CD4-positive, alpha-beta memory T cell (primary cell): ENCODE measurements at places on chromosomes 6 and 20.
A peak's percentile ranks its signal among the peaks of the same experiment; 100 is the strongest.

DNA sequence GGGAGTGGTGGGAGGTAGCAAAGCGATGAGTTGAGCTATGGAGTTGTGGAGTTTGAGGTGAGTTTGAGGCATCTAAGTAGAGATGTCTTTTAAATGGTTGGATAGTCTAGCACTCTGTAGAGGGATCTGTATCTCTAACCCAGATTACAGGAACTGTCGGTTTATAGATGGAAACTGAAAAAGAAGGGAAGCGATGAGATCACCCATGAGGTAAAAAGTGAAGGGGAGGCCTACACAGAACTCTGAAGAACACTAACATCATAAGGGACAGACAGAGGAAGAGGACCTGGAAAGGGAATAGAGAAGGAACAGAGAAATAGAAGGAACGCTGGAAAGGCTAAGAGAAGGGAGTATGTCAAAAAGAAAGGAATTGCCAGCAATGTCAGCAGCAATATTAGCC, 2.5 kb downstream of the HINT3 start:
- DNase-seq = no peak

DNA sequence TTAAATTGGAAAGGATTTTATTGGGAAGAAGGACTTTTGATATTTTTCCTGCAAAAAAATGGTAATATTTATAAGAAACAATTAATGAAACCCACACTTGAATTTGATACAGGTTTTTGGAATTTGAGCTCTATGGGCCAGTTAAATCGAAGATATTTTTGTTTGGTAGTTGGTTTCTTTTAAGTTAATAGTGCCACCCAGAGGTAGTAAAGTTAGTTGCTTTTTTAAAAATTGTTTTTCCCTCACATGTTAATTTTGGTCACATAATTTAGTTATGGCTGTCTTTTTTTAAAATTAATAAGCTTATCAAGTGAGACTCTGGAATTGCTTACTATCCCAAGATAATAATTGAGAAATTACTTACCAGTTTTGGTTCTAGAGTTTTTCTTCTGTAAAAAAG, 7.1 kb downstream of the PRIM2 start:
- DNase-seq = no peak

GRCh38 chr6:113970805-113971676, at the start of gene HDAC2:
TSS of gene HDAC2 (minus strand) at chr6:113971148. CDS start at chr6:113970908, 240 bp downstream.
- peak; percentile 88 for DNase-seq

DNA sequence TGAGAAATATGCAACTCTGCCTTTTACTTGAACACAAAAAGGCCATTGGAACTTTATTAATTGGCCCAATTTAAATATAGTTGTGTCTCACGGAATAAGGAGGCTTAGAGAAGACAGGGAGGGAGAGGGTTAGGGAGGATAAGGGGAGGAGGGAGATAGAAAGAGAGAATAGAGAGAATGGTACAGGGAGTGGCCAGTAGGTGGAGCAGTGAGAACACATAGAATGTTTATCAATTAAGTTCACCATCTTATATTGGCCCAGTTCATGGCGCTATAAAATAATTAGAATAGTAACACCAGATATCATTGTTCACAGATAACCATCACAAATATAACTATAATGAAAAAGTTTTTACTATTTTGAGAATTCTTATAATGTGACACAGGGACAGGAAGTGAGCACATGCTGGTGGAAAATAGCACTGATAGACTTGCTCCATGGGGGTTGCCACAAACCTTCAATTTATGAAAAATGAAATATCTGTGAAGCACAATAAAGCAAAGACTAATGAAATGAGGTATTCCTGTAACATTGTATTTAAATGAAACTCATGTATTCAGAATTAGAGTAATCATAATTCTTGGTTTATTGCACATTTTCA, 374.1 kb upstream of the MANEA start:
- DNase-seq = no peak

GRCh38 chr6:46201702-46202101, 30.9 kb upstream of the ENPP5 start:
- DNase-seq = no peak

DNA sequence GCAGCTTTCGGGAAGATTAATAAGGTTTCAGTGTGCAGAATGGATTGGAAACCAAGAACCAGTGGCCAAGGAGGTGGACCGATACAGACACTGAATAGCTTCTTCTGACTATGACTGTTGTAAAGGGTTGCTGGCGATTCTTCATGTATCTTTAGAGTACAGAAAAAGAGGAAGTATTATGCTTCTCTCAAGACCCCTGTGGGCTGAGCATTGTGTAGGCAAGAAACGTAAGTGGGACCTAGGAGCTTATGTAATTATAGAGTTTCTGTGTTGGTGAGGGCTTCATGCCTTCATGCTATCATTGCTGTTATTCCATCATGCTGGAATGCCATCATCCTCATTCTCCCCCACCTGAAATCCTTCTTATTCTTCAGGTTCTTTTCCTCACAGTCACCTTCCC, 105.4 kb upstream of the AKIRIN2 start:
- DNase-seq = no peak

GRCh38 chr6:131867744-131868143, 59.9 kb downstream of the ENPP1 start:
- no peak for DNase-seq

GRCh38 chr6:25431975-25432307, 152.8 kb downstream of the CARMIL1 start:
- DNase-seq = no peak

DNA sequence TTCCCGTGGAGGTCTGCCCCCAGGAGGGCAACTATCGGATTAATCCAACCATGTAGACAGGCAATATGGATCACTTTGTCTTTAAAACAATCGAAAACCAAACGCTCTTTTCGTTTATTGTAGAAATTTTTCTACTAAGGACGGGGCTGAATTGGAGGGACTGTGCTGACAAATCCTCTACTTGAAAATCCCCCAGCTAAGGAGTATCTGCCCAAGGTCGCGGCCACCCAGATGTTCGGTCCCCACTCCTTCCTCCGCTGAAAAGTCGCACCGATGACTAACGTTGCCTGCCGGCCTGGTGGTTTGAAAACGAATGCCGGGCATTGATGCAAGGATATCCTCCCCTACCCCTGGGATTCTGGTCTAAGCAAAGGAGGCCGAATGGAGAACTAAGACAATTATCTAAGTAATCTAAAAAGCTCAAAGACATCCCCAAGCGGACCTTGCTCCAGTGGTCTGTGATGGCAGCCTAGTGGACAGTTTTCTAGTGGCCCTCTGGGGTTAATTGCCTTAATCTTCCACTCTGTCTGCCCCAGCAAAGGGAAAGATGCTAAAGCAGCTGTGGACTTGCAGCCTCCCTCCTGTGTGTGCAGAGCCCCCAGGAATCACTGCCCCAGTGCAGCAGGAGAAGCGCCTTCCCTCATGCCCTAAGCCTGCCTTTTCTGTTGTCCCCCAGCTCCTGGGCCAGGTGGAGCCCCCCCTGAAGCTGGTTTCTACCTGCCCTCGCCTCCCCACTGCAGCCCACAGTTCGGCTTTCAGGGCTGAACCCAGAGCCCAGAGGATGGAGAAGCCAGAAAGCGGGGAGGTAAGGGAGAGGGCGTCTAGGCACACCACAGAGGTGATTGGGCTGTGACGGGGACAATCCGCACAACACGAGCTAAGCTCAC, 3.6 kb upstream of the FOXC1 start:
- DNase-seq = no peak

DNA sequence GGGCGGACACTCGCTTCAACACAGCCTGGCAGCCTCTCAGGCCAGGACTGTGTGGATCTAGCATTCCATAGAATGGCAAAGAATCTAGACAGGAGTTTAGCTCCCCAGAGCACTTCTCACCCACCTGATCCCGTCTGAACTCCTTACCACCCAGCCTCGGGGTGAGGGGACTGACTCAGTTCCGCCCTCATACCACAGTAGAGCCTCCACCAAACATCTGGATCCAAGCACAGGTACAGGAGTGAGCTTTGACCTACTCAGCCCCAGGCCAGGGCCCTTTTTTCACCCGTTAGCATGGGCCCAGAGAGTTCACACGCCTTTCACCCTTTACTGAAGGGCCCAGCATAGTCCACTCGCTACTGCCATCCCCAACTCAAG, 715 bp downstream of the PSMF1 start:
- DNase-seq = no peak

- DNase-seq = no peak
Observed at GRCh38 chr6:79627422-79627821, 3.7 kb upstream of the SH3BGRL2 start.

GRCh38 chr6:27644528-27644927, 171.6 kb upstream of the ZNF184 start:
- DNase-seq = no peak

GRCh38 chr20:22584922-22585785, 782 bp upstream of the FOXA2 start:
- no peak for DNase-seq

- DNase-seq = no peak
Observed at GRCh38 chr20:49557449-49557848, 10.5 kb downstream of the PTGIS start.

DNA sequence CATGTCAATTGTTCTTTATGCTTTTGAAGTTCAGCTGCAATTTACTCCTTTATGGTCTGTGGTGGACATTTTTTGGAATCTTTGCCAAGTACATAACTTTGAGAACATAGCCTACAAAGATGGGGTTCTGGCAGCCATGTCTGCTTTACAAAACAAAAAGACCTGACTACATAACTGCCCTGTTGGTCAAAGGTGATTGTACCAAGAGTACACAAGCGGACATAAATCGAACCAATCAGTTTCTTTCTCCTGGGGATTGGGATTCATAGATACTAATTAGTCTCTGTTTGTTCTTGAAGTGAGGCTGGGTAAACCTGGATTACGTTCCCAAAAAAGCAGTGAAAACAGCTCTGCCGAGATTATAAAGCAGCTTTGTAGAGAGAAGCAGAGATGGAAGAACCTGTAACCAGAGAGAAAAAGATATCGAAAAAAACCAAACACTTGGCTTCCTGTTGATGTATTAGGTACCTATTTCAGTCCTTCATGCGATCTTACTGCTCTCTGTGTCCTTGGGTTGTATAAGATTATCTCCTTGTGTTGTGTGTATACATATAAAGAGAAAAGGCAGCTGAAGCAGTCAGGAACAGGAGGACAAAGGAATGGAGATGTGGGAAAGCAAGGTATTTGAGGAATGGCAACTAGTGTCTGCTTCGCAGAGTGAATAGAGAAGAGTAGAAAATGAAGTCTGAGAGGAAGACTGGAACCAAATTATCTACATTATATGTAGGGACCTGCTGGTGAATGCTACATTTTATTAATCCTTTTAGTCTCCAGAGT, 2.7 kb upstream of the ZFAND3 start:
- no peak for DNase-seq
